ENCODE measurements at places on chromosomes 1 and 21.
A peak's percentile ranks its signal among the peaks of the same experiment; 100 is the strongest.

DNA sequence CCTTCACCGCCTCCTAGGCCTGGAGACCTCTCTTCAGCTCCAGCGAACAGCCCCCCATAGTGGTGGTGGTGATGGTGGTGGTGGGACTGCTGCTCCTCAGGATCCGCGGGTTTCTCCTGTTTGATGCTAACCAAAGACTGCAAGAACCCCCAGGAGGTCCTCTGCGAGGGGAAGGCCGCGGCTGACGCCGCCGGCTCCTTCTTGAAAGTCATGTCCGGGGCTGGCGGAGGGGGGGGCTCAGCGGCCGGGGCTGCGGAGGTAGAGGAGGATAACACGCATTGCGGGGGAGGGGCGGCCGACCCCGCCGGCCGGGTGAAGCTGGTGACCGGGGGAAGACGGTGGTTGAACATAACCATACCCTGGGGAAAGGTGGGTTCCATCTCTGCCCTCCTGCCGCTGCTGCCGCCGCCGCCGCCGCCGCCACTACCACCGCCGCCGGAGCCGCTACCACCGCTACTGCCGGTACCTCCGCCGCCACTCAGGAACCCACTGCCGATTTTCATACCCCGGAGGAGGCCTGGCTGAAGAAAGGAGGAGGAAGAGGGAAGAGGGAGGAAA is 554 bp downstream of the ZNF281 start:
- DNase-seq = peak; percentile 28

- no peak for DNase-seq
Observed at GRCh38 chr1:76583875-76584477, 283.3 kb upstream of the ST6GALNAC5 start.

- DNase-seq = no peak
Observed at GRCh38 chr1:14737561-14738094, 139.1 kb downstream of the KAZN start.

DNA sequence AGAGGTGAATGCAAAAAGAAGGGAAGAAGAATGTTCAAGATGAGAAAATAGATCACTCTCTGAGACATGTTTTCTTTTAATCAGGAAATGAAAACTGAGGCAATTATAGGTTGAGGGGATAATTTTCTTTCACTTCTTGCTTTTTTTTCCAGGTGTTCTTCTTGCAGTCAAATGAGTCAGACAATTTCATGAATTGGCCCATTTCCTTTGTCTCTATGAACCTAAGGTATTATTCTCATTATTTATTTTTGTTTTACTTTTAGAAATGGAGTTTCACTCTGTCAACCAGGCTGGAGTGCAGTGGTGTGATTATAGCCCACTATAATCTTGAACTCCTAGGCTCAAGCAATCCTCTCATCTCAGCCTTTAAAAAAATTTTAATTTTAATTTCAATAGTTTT is 3.5 kb upstream of the VASH2 start:
- DNase-seq = no peak

GRCh38 chr1:153368495-153368894 is 6.9 kb downstream of the S100A12 start:
- no peak for DNase-seq

DNA sequence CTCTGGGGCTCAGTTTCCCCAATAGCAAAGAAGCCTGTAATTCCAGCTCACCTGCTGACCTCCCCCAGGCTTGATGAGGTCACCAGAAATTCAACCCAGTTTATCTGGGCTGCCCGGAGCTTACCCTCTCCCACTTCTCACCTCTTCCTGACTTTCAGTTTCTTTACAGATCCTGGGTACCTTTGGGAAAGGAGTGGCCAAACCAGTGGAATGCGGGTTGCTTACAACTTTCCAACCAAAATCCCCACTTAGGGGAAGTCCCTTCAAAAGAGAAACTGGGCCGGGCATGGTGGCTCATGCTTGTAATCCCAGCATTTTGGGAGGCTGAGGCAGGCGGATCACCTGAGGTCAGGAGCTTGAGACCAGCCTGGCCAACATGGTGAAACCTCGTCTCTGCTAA is 5.9 kb upstream of the MARCKSL1 start:
- DNase-seq = no peak

DNA sequence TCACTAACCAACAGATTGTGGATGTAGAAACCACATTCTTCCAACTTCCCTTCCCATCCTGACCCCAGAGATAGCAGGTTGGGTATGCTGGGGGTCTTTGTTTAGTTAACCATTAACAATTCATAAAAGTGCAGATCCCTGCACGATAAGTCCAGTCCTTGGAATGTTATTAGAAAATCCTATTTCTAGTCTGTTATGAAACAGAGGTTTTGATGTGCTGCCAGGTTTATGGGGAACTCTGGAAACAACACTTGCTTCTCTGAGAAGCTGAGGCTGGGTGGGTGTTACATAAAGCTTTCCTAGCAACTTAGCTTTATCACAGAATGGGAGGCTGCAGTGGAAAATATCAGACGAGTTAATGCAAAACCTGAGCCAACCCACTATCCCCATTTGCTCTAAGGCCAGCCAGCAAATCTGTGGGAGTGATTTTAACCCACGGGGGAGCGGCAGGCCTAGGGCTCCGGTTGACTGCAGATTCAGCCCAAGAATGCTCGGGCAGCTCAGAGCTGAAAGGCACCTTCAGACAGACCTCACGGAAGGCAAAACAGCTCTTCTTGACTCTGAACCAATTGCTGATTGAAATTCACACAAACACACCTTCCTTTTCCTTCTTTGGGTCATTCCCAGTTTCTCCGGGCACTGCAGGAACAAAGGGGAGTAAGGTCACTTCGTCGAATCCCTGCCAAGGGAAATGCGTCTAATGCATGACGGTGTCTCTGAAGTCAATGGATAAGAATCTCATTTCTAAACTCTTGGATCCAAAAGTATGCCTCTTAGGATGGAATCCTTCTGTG is 111.7 kb upstream of the IRF2BP2 start:
- no peak for DNase-seq

DNA sequence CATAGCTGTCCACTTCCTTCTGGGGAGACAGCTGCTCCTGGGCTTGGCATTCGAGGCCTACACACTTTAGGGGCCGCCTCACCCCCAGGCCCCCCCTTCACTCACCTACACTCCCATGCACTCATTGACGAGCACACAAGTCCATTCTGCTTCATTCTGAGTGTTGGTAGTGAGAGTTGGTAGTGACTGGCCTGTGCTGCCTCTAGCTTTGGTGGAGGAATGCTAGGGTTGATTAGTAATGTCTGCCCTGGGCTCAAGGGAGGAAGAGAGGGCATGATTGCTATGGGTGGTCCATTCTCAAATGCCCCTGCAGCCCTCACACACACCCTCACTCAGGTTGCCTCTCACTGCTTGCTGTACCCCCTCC is 30.4 kb downstream of the TRIM11 start:
- no peak for DNase-seq

GRCh38 chr21:35050348-35051286 is 1.5 kb upstream of the RUNX1 start:
- DNase-seq = no peak

- DNase-seq = no peak
Observed at GRCh38 chr1:39129514-39129913, 75.0 kb upstream of the MACF1 start.

GRCh38 chr21:14569026-14569621 is 23.0 kb upstream of the SAMSN1 start:
- no peak for DNase-seq

DNA sequence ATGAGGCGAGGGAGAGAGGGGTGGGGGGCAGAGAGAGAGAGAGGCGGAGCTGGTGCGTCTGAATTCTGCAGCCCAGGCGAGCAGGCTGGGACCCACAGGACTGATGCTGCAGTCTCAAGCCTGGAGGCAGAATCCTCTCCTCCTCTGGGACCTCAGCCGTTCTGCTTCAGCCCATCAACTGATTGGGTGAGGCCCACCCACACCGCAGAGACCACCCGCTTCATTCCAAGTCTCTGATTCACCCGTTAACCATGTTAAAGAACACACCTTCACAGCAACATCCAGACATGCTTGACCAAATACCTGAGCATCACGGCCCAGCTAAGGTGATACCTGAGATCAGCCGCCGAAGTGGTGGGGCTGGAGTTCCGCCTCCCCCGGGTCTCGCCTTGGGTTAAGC is 147.8 kb downstream of the NPHP4 start:
- DNase-seq = no peak

GRCh38 chr1:193216920-193217319 is 30.5 kb upstream of the B3GALT2 start:
- no peak for DNase-seq

DNA sequence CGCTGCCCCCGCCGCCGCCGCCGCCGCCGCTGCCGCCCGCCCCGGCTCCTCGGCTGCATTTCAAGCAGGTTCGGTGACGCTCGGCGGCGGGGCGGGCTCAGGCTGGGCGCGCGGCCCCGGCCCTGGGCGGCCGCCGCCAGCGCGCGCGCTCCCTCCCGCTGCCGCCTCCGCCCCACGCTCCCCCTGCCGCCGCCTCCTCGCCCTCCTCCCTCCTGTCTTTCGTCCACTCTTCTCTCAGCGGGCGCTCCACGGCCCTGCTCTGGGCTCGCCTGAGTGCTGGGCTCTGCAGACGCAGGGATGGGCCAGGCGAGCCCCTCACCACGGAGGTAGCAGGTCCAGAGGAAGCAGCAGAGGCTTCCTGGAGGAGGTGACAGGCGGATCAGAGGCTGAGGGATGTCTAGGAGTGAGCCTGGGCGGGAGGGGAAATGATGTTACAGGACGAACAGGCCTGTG is at the start of gene LRP8:
Gene LRP8, minus strand, starts transcription at position 62 of the 453 bp plus-strand sequence. CDS start 158 bp downstream, outside the sequence.
- peak; percentile 86 for DNase-seq

DNA sequence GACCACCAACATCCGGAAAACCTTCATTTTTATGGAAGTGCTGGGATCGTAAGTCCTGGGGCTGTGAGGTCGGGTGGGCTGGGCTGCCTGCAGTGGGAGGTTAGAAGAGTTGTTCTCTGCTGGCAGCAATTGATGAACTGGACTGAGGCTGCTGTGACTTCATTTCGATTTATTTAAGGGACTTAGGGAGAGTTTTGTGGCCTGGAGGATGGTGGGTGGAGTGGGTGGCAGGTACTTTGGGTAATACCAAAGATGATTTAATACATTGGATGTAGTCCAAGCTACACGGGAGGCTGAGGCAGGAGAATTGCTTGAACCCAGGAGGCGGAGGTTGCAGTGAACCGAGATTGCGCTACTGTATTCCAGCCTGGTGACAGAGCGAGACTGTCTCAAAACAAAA is 11.5 kb downstream of the CAMK1G start:
- DNase-seq = no peak

DNA sequence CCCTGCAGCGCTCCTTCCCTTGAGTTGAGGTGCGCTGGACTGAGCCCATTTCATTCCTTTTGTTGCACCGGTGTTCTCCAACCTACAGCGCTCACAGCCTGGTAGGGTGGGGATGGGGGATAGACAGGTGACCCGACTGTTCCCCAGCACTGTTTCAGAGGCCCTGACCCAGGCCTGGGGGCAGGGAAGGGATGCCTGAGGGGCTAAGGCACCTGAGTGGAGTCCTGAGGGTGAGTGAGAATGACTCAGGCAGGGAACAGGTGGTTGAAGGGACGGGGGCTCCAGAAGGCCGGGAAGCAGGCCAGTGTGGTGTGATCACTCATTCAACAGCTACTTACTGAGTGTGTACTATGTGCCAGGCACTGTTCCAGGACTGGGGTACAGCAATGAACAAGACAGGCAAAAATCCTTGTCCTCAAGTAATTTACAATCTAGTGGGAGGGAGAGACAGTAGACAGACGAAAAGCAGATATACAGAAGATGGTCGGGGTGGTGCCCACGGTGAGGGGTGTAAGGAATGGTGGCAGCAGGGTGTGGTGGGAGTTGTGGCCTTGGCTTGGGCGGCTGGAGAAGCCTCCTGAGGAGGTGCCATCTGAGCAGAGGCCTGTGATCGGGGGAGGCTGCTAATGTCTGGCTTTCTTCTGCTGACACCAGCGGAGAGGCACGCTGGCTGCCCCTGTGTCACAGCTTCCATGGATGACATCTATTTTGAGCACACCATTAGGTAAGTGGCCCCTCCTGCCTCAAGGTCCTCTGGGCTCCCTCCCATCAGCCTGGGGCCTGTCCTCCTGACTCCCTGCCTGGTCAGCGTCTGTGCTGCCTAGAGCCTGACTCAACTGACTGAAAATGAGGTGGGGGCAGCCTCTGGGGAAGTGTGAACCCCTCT is 37.4 kb downstream of the ACOT11 start:
- DNase-seq = no peak

DNA sequence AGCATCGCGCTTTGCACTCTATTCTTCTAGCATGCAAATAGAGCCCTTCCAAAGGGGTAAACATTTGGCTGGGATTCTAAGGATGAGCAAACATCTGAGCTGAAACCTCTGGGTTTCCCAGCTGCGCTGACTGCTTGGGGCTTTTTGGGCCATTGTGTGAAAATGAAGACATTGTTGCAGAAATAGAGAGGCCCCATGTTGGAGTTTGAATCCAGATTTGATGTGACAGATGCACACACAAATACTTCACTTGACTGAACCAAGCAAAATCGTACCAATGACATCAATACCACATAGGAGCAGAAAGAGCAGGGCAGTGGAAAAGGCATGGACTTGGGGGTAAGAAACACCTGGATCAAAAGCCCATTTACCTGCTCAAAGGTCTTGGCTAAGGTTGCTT is 144.6 kb upstream of the HMGB4 start:
- no peak for DNase-seq

- no peak for DNase-seq
Observed at GRCh38 chr1:207825719-207826556, 74.1 kb downstream of the CD46 start.

GRCh38 chr1:113255038-113255719 is 135.1 kb upstream of the MAGI3 start:
- no peak for DNase-seq

GRCh38 chr1:64469116-64469976 is 583 bp upstream of the CACHD1 start:
- DNase-seq = no peak

GRCh38 chr1:245173446-245174211 is 18.8 kb downstream of the KIF26B start:
- DNase-seq = no peak

GRCh38 chr1:37424523-37424922 is 49.9 kb upstream of the ZC3H12A start:
- no peak for DNase-seq

GRCh38 chr21:14734191-14734590 is 188.1 kb upstream of the SAMSN1 start:
- DNase-seq = no peak

DNA sequence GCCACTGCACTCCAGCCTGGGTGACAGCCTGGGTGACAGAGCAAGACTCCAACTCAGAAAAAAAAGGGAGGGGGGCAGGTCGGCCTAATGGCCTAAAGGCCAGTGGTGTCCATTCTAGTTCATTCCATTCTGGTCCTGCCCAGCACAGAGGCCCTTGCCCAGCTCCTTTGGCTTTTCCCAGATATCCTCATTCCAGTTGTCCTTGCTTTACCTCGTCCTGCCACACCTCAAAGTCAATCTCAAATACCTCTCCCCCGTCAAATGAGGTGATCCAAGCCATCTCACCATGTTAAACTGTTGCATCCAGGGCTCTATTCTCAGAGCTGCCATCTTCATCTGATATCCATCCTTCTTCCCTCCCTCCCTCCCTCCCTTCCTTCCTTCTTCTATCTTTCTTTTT is 19.9 kb upstream of the PIK3CD start:
- DNase-seq = no peak

- DNase-seq = no peak
Observed at GRCh38 chr21:35017256-35017655, 31.8 kb downstream of the RUNX1 start.

GRCh38 chr21:44375761-44376241 is 22.4 kb downstream of the TRPM2 start:
- no peak for DNase-seq

All from substantia nigra (tissue), 51 donors.